ENCODE measurements at places on chromosomes 11 and 22.

DNA sequence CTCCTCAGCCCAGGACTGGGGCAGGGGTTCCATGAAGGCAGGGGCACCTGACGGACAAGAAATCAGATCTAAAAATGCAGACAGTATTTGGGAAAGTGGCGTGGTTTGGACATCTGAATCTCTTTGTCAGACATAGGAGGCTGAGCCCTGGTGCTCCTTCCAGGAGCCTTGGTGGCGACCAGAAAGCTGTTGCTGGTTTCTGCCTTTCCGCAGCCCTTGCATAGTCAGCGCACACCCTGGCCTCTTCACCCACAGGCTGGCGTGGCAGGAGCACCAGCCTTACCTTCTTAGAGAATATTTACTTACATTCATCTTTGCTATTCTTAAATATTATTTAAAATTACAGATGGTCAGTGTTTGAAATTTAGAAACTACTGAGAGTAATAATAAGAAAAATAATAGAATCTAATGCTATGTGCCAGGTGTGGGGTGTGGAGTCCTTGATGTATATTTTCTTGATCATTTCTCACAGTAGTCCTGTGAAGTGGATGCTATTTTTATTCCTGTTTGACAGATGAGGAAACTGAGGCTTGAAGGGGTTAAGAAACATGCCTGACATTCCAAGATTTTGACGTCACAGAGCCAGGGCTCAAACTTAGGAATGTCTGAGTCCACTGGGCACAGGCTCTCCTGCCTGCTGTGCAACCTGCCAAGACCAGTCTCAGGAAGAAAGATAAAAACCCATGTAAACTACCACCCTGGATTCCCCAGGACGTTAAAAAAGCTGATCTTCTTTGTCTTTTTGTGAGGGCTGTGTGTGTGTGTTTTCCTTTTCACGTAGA is 51.6 kb downstream of the TBC1D22A start:
- no peak for DNase-seq

GRCh38 chr11:67368621-67369020 is 4.8 kb downstream of the CLCF1 start:
- no peak for DNase-seq

DNA sequence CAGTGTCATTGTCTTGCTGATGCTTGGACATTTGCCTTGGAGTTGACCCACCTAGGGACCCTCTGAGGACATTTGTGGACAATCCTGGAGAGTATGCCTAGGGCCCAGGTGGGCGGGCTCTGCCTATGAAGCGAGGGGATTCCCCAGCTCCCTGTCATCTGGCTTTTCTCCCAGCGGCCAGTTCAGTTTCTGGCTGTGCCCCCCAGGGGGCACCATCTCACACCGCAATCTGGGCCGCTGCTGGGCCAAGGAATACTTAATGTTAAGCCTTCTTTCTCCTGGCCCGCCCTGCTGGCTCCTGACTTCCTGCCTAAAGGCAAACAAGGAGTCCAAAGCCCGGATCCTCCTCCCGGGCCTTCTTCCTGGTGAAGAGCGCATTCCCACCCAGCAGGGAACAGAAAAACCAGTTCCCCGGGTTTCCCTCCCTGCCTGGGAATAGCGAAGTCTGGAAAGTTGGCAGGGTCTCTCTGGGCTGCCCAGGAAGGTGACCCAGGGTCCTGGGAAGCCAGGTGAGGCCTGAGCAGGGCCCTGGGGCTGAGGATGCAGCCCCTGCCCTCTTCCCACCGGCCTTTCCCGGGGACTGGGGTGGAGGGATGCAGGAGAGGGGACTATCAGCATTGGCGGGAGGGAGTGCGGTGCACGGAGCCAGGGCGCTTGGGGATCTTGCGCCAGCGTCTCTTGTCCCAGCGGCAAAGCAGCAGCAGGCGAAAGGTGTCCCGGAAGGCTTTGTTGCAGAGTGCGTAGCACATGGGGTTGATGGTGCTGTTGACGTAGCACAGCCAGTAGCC is 11.9 kb downstream of the CHRM1 start:
- DNase-seq: peak; percentile 91

- DNase-seq: no peak
Measured at GRCh38 chr11:109667719-109668118, 245.7 kb downstream of the C11orf87 start.

DNA sequence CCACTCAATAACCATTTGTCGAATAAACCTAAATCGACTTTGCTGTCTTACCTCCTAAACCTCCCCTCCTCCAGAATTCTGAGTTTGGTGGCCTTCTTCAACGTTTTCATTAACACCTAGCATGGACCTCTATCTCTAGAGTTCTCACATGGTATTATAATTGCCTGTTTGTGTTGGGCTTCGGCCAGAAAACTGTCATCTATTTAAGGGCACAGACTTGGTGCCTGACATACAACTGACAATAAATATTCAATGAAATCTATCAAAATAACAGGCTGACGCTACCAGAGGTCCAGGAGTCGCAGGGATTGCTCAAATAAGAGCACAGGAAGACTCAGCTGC is 687 bp downstream of the ALKBH8 start:
- no peak for DNase-seq

DNA sequence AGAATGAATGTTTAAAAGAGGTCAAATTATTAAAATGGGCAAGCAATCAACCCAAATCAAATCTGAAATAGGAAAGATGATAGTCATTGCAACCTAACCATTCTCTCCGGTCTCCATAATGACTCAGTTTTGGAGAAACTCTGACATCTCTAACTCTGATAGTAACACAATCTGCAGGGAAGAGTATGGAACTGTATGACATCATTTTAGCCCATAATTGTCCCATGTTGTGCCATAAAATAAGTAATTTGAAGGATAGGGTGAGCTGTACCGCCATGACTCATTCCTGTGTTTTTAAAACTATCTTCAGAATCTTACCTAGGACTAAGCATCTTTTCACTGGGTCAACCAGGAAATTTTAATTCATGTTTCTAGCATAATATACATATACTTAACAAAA is 350.8 kb downstream of the DLG2 start:
- no peak for DNase-seq

DNA sequence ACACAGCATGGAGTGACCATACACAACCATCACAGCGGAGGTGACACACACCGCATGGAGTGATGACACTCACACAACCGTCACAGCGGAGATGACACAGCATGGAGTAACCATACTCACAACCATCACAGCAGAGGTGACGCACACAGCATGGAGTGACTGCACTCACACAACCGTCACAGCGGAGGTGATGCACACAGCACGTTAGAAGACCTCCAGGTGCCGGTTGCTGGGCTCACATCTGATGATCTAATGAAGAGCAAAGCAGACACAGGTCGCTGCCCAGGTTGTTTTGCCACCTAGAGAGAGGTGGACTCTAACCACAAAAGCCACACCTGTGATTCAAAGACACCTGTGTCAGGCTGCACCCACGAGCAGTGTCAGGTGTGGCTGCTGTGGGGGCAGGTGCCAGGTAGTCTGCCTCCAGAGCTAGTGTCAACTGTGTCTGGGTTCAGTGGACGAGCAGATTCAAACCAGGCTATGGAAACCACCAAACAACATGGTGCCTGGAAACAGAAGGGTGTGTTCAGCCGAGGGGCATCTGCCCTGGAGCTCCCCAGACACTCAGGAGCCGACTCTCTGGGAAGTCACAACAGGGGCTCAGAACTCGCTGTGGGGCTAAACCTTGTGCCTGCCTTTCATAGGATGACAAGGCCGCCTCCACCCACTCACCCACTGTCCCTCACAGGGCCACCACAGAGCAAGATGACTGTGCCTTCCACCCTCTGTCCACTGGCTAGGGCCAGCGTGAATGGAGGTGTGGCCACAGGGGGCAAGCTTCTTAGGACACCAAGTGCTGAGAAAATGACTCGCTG is 608.2 kb downstream of the TBC1D22A start:
- no peak for DNase-seq

DNA sequence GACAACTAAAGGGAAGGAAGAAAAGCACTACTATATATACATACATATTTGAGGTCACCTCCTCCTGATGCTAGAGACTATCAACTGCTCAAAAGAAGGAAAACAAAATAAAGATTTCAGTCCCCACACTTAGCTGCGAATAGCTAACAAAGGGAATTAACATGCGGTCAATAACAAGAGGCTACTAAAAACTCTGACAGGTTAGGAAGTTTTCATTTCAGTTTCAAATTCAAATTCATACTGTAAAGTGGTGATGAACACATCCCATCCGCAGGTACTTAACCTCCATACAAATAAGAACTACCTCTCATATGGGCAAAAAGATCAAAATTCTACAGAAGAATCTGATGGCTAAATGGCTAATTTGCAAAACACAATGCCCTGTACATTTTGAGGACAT is 2.6 kb downstream of the NAP1L4 start:
- DNase-seq: no peak

DNA sequence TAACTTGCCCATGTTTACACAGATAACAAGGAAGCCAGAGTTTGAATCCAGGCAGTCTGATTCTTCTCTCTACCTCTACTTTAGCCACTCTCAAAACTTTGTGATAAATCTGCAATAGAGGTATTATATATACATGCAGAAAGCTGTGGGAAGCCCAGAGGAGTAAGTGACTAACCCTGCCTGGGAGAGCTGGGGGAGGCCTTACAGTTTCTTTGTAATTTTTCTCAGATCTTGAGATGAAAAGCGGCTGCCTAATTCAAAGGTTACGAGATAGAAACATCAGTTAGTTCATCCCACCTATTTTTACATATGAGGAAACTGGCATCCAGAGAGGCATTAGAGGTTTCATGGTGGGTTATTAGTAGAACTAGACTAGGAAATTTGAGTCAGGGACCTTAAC is 4.9 kb downstream of the STIM1 start:
- DNase-seq: no peak

- no peak for DNase-seq
Measured at GRCh38 chr11:103024086-103024485, 67.9 kb downstream of the DCUN1D5 start.

DNA sequence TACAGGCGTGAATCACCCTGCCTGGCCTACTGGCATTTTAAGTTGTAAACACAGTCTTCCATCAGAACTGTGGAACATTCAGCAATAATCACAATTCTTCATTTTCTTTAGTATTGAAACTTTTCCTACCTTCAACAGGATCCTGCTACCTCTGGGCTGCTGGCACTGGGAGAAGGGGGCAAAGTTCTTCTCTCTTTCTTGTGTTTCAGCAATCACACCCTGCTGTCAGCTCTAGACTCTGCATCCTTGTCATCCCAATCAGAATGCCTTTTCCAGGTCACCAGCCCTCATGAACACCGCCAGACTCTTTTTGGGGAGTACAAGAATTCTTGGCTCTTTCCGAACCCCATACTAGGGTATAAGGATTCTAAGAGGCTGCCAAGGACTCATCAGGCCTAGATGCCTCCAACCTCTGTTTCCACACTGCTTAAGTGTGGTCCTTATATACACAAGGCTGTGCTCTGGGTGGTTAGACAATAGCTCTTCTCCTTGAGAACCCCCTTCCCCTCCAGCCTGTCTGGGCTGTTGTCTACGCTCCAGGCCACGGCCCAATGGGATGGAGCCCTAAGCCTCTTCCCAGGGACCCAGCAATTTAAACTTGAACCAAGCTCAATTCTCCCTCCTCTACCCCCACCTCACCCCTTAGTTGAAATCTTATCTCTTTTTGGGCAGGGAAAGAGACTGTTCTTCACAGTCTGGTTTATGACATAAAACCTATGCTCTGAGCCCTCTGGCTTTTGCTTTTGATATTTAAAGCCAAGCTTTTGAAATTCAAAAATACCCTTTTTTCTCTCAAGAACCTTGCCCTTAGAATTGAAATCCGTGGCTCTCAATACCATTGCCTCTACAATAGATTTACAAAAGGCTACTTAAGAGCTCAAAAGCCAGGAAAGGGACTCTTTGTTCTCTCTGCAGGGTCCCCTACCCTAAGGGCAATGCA is 327.4 kb downstream of the BUD13 start:
- DNase-seq: no peak

DNA sequence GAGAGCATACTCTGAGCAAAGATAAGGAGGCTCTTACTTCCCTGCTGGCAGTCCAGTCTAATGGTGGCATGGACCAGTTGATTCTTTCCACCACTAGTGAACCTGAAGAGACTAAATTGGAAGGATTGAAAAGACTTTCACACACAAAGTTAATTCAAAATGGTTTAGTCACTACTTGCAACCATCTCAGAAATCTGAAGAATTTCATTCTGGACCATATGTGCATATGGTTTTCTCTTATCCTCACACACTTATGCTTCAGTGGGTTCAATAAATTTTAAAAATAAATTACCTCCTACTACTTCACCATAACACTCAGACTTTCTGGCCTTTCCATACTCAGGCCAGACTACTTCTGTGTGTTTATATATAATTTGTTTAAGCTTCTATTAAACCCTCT is 44.7 kb downstream of the CADM1 start:
- no peak for DNase-seq
